ENCODE measurements at places on chromosomes 4 and X. TPM values are rescaled to one million over a fixed set of nuclear protein-coding genes. Genes with fewer than 3 reads are reported as not detected.

GRCh38 chr4:11546391-11547175 lies 117.9 kb upstream of the HS3ST1 start:
- H3K4me1 ChIP-seq: no peaks in the 10 kb centered on the region
- H3K36me3 ChIP-seq: no peaks in the 10 kb centered on the region
- DNase-seq: no peak
- H3K4me3 ChIP-seq: no peak overlapping the region
- no peaks in the 10 kb centered on the region for H3K27me3 ChIP-seq

DNA sequence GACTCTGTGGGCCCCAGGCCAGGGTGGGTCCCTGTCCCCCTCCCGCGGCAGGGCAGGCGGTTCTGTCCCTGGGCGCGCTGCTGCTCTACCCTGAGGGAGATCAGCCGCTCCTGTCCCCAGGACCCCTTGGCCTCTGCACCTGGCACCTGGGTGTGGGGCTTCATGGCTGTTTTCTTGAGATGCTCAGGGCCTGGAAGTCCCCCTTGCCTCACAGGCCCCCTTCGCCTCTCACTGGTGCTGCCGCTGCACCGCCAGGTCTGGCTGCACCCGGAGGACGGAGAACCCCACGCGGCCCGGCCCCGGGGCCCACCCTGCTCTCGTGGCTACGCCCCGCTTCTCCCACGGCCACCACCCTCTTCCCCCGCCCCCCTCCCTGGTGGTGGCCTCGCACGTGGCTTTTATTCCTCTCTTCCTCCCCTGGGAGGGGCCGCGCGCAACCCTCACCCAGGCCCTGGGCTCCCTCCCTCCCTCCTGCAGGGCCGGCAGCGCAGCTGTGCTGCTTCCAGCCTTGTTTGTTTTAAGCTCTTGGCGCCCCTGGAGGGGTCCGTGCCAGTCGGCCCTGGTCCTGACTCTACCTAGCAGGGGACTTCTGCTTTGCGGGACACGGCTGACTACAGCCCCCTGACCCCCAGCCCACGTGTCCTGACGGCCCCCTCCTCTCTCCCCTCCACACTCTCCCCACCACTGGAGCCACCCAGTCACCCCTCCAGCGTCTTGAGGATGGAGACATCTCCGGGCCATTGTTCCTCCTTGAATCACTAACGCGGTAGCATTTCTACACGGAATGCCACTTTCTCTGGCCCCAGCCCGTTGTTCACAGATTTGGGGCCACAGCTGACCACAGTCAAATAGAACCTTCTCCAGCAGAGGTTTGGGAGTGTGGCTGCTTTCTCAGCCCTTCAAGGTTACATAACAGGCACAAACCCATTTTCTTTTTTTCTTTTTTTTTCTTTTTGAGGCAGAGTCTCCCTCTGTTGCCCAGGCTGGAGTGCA lies 20.6 kb upstream of the CLDN24 start:
- H3K4me1 ChIP-seq: no peaks in the 10 kb centered on the region
- H3K36me3 ChIP-seq: no peaks in the 10 kb centered on the region
- H3K27ac ChIP-seq: no peak overlapping the region
- H3K4me3 ChIP-seq: no peak overlapping the region
- DNase-seq: peak; percentile 29
- no peaks in the 10 kb centered on the region for H3K27me3 ChIP-seq

Gene PDZD4
- total RNA-seq: 2.4 TPM

GRCh38 chrX:48785186-48785539 lies 1.2 kb upstream of the GATA1 start:
- no peak overlapping the region for H3K4me3 ChIP-seq
- no peaks in the 10 kb centered on the region for H3K36me3 ChIP-seq
- H3K27me3 ChIP-seq: no peaks in the 10 kb centered on the region
- no peak for DNase-seq
- no peak overlapping the region for H3K27ac ChIP-seq
- H3K4me1 ChIP-seq: no peaks in the 10 kb centered on the region

GRCh38 chrX:148501386-148502066 lies 1.1 kb downstream of the AFF2 start:
- H3K4me3 ChIP-seq: peak overlapping the region; percentile 20
- H3K27ac ChIP-seq: no peak overlapping the region
- no peak for DNase-seq
- H3K4me1 ChIP-seq: no peaks in the 10 kb centered on the region
- no peaks in the 10 kb centered on the region for H3K36me3 ChIP-seq

GRCh38 chrX:135556055-135556454 lies 35.6 kb downstream of the INTS6L start:
- no peak overlapping the region for H3K27ac ChIP-seq
- no peaks in the 10 kb centered on the region for H3K27me3 ChIP-seq
- H3K36me3 ChIP-seq: no peaks in the 10 kb centered on the region

Gene IL2
- total RNA-seq: not detected

GRCh38 chr4:40193016-40193571 lies 3.7 kb upstream of the RHOH start:
- H3K36me3 ChIP-seq: no peaks in the 10 kb centered on the region
- H3K27ac ChIP-seq: no peak overlapping the region
- DNase-seq: no peak
- no peak overlapping the region for H3K4me3 ChIP-seq
- no peaks in the 10 kb centered on the region for H3K27me3 ChIP-seq
- no peaks in the 10 kb centered on the region for H3K4me1 ChIP-seq

Gene DIPK2B
- total RNA-seq: 2.1 TPM

Gene ODAM
- total RNA-seq: not detected

Gene NLGN3
- 0.22 TPM for total RNA-seq

DNA sequence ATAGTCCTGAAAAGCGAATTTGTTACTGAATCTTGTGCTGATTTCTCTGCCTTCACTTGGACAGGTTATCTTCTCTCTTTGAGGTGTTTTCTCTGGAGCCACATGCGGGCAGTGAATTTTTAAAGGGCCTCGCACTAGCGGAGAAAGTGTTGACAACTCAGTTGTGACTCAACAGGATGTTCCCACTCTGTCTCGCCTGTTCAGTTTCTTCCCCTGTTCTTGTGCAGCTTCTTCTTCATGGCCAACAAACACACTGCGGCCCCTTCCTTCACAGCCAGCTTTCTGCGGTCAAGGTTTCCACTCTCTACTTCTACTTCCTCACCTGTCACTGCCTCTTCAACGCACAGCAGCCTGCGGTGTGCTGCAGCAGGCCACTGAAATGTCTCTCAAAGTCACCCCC lies 1.1 kb upstream of the SHROOM4 start:
- DNase-seq: no peak
- no peaks in the 10 kb centered on the region for H3K4me1 ChIP-seq
- no peak overlapping the region for H3K4me3 ChIP-seq
- no peaks in the 10 kb centered on the region for H3K27me3 ChIP-seq

DNA sequence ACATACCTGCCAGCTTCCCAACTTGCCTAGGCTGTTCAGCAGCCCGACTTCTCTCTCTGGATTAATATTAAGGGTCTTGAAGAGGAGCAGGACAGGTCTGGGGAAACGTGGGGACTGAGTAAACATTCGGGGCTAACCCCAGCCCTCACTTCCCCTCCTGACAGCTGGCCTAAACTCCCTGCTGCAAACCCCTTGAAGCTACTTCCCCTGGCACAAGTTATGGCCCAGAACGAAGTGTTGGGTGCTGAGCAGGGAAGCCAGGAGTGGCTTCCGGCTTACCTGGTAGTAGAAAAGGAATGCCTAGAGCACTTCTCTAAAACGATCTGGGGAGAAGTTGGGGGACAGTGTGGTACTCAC lies 200.0 kb downstream of the BCOR start:
- no peak overlapping the region for H3K4me3 ChIP-seq
- H3K27ac ChIP-seq: no peak overlapping the region
- H3K36me3 ChIP-seq: no peaks in the 10 kb centered on the region
- no peaks in the 10 kb centered on the region for H3K27me3 ChIP-seq
- H3K4me1 ChIP-seq: no peaks in the 10 kb centered on the region

GRCh38 chr4:152368001-152368400 lies 167.9 kb downstream of the FBXW7 start:
- H3K4me3 ChIP-seq: no peak overlapping the region
- no peaks in the 10 kb centered on the region for H3K36me3 ChIP-seq
- no peak overlapping the region for H3K27ac ChIP-seq
- H3K4me1 ChIP-seq: no peaks in the 10 kb centered on the region
- H3K27me3 ChIP-seq: no peaks in the 10 kb centered on the region
- no peak for DNase-seq

DNA sequence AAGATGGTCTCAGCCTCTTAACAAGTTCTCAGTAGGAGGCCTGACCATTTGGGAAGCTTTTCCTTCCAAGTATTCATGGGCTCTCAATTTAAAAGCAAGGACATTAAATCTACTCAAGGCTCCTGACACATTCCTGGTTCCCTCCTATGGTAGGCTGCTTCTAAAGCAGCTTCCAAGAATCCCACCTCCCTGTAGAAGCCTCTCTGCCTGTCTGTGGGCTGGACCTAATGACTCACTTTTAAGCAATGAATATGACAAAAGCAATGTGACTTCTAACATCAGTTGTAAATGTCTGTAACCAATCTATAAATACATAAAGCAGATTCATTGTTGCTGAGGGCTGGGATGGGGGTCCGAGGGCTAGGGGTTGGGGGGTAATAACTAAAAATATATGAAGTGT lies 99.5 kb upstream of the FAM9B start:
- no peaks in the 10 kb centered on the region for H3K4me1 ChIP-seq
- DNase-seq: no peak
- H3K4me3 ChIP-seq: no peak overlapping the region
- H3K27me3 ChIP-seq: no peaks in the 10 kb centered on the region

- peaks cover 43% of the 10 kb centered on the region for H3K4me1 ChIP-seq
- no peak overlapping the region for H3K27ac ChIP-seq
- H3K27me3 ChIP-seq: no peaks in the 10 kb centered on the region
Observed at GRCh38 chr4:87910795-87911194, 64.7 kb upstream of the SPP1 start.

DNA sequence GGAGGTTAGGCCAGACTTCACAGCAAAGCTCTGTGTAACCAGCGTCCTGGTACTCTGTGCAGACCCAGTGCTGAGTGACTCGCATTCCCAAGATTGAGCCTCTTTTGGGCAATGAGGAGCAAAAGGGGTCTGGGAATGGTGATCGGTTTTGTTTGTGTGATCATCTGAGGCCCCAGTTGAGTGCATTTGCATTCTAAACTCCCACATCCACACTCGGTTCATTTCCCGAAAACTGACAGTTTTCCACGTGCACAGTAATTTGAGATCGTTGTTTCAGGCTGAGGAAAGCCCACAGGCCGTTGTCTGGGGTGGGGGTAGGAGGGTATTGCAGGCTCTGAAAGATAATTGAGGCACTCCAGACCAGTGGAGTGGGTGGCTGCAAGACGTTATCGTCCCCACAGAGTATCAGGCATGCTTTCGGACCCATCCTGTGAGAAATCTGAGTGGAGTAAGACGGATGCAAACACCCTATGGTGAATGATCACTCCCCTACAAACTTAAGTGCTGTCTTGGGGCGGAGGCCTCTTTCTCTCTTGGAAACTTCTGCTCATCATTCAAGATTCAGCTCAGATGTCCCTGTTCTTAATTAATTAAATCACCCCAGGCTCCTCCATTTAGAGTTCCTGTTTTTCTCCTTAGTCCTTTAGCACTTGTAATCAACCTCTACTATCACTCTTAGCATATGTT lies 96.1 kb downstream of the AFF1 start:
- peaks cover 25% of the 10 kb centered on the region for H3K4me1 ChIP-seq
- no peak for DNase-seq

- H3K36me3 ChIP-seq: no peaks in the 10 kb centered on the region
- no peak overlapping the region for H3K4me3 ChIP-seq
- H3K27ac ChIP-seq: no peak overlapping the region
- H3K4me1 ChIP-seq: peaks cover 10% of the 10 kb centered on the region
- no peak for DNase-seq
- H3K27me3 ChIP-seq: no peaks in the 10 kb centered on the region
Observed at GRCh38 chr4:99633772-99634171, 23.9 kb downstream of the C4orf54 start.

GRCh38 chr4:48073567-48074103 lies 57.1 kb downstream of the NIPAL1 start:
- H3K27me3 ChIP-seq: no peaks in the 10 kb centered on the region
- peaks cover 2% of the 10 kb centered on the region for H3K4me1 ChIP-seq
- no peak overlapping the region for H3K27ac ChIP-seq
- no peak for DNase-seq

Gene ASMT
- total RNA-seq: not detected

DNA sequence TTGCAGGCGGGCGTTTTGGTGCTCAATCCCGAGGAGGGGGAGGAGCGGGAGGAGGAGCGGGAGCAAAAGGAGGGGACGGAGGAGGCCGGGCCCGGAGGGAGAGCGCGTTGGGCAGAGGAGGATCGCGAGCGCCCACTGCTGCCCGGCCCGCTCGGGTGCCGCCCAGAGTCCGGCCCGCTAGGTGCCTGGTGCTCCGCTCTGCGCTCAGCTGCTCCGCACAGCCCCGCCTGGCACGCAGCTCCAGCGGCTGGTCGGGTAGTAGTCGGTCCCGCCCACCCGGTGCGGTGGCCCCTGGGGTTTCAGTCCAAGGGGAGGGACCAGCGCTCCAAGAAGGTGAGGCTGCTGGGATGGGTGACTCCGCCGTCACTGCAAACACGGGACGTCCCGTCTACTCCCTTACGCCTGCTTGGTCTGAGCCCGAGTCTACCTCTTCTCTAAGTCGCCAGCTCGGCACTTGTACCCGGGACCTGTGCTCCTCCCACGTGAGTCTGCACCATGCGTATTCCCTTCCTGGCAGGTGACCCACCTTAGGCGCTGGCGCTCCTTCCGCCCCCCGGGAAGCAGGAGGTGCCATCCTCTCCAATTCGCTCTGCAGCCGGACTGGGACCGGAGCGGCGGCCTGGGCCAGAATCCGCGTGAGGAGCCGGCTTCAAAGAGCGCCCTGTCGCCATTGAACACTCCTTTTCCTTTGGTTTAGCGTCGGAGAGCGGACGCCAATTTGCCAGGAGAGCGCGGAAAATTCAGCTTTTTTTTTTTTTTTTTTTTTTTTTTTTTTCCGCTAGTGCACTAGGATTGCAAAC lies 405 bp upstream of the HS3ST1 start:
- peak; percentile 85 for DNase-seq
- no peaks in the 10 kb centered on the region for H3K36me3 ChIP-seq
- H3K27ac ChIP-seq: peak overlapping the region; percentile 65
- H3K4me1 ChIP-seq: no peaks in the 10 kb centered on the region
- peak overlapping the region; percentile 63 for H3K4me3 ChIP-seq

Gene GPR34
- 0.85 TPM for total RNA-seq

Gene ZNF827
- total RNA-seq: 5.0 TPM

GRCh38 chrX:123964156-123964834 lies 2.8 kb downstream of the STAG2 start:
- H3K36me3 ChIP-seq: no peaks in the 10 kb centered on the region
- no peaks in the 10 kb centered on the region for H3K27me3 ChIP-seq
- DNase-seq: no peak
- peak overlapping the region; percentile 28 for H3K4me3 ChIP-seq

Gene GAGE2A
- not detected for total RNA-seq

Gene LUZP4
- not detected for total RNA-seq

DNA sequence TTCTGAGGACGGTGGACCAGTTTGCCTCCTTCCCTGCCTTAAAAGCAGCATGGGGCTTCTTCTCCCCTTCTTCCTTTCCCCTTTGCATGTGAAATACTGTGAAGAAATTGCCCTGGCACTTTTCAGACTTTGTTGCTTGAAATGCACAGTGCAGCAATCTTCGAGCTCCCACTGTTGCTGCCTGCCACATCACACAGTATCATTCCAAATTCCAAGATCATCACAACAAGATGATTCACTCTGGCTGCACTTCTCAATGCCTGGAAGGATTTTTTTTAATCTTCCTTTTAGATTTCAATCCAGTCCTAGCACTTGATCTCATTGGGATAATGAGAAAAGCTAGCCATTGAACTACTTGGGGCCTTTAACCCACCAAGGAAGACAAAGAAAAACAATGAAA lies 255.3 kb downstream of the RAPGEF2 start:
- H3K4me1 ChIP-seq: no peaks in the 10 kb centered on the region
- H3K36me3 ChIP-seq: peaks cover 13% of the 10 kb centered on the region
- H3K27ac ChIP-seq: no peak overlapping the region

Gene GLRA3
- 0.17 TPM for total RNA-seq

GRCh38 chr4:11214281-11214680 lies 214.4 kb downstream of the HS3ST1 start:
- H3K27me3 ChIP-seq: no peaks in the 10 kb centered on the region
- no peak for DNase-seq
- no peaks in the 10 kb centered on the region for H3K36me3 ChIP-seq
- H3K4me1 ChIP-seq: no peaks in the 10 kb centered on the region
- no peak overlapping the region for H3K27ac ChIP-seq
